ENCODE measurements at places on chromosomes 13 and 19.

- no peak for DNase-seq
Measured at GRCh38 chr19:14699641-14700040, 9.8 kb downstream of the ZNF333 start.

- DNase-seq, result no peak
Measured at GRCh38 chr19:29805031-29805965, 6.5 kb upstream of the CCNE1 start.

DNA sequence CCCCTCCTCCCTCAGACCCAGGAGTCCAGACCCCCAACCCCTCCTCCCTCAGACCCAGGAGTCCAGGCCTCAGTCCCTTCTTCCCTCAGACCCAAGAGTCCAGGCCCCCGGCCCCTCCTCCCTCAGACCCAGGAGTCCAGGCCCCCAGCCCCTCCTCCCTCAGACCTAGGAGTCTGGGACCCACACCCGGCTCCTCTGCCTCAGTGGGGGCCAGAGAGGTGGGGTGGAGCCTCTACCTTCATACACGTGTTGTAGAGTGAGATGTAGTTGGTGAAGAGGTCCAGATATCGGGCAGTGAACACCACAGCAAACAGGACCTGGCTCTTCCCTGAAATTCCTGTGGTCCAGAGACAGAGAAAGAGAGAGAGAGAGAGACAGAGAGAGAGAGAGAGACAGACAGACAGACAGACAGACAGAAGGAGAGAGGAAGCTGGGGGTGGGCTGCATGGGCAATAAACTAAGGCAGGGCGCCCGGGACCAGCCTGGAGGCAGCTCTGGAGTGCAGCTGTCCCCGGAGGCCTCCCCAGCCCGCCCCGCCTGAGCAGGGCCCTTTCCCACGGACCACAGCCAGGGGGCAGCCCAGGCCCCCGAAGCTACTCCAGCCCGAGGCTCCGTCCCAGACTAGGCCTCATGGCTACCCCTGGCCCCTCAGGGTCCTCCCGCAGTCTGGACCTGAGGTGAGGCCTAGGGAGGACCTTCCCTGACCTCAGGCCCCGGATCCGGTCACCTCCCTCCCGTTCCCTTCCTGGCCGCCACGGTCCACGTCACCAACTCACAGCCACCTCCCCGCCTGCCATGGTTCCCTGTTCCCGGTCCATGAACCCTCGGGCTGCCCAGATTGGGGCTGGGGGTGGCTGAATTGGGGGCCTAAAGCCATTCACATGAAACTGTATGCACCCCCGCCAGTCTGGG lies 907 bp downstream of the KDELR1 start:
- peak; percentile 55 for DNase-seq

DNA sequence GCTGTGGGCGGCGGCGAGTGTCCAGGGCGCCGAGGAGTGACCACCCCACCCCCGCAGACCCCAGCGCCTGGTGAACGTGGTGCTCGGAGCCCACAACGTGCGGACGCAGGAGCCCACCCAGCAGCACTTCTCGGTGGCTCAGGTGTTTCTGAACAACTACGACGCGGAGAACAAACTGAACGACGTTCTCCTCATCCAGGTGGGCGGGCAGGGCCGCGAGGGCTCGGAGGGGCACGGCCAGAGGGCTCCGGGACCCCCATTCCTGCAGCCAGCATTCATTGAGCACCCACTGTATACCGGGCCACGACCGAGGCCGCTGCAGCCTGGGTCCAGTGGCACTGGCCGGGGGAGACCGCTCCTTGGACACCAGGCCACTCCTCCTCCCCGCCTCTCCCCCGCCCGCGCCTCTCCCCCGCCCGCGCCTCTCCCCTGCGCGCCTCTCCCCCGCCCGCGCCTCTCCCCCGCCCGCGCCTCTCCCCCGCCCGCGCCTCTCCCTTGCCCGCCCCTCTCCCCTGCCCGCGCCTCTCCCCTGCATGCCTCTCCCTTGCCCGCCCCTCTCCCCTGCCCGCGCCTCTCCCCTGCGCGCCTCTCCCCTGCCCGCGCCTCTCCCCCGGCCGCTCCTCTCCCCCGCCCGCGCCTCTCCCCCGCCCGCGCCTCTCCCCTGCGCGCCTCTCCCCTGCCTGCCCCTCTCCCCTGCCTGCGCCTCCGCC lies 3.2 kb downstream of the PRTN3 start:
- no peak for DNase-seq

DNA sequence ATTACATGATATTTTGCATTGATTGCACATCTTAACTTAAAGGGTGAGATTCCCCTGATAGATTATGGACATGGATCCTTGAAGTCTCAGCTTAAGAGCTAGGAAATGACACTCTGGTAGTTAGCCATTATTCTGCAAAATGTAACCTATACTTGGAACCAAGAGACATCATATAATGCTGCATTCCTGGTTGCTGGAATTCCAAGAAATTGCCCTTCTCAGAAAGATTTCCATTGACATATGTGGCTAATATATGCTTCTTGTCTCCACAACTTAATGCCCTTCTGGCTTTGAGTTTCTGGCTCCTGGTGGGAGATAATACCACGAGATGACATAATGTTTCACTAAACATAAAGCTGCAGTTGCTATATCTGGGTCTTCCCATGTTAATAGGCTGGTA lies 204.4 kb upstream of the TRPC4 start:
- DNase-seq, result no peak

DNA sequence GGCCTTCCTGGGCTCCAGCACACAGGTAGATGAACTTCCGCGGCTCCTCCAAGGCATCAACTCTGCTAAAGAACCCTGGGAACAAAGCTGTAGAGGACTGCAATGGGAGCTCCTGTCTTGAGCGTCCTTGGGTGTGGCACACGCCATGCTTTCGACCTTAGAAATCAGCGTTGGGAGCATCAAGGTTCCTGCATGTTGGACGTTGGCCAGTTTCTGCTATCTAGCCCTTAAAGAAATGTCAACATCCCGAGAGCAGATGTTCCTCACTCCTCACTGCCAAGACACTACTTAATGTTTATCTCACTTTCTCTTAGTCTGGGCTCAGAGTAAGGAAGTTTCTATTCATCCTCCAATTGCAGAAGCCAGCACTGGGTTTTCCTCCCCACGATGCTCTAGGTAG lies 70.6 kb upstream of the MEDAG start:
- no peak for DNase-seq

GRCh38 chr13:18992791-18993190 lies 188.8 kb downstream of the TUBA3C start:
- DNase-seq, result no peak

- no peak for DNase-seq
Measured at GRCh38 chr19:46495786-46496099, at the start of gene PNMA8B. PNMA8B (minus strand) TSS chr19:46495867; CDS start chr19:46495465, 402 bp downstream.

- no peak for DNase-seq
Measured at GRCh38 chr19:5127717-5128116, 158.8 kb downstream of the KDM4B start.

GRCh38 chr19:16473875-16474392 lies 2.2 kb upstream of the EPS15L1 start:
- DNase-seq, result no peak

DNA sequence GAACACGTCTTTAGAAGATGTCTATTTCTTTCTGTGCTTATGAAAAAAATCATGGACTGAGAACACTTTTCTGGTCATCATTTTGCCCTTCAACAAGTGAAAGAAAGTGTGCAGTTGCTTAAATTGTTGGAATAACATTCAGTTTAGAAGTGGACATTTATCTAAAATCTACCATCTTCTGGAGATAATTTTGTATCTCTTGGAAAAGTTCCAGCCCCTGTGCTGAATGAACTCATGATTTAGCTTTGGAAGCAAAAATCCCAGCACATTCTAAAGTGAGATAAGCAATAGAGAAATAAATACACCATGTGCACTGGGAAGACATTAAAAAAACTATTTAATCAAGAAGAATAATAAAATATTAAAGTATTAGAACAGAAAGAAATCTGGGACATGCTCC lies 1420.8 kb upstream of the SLC10A2 start:
- DNase-seq, result no peak

DNA sequence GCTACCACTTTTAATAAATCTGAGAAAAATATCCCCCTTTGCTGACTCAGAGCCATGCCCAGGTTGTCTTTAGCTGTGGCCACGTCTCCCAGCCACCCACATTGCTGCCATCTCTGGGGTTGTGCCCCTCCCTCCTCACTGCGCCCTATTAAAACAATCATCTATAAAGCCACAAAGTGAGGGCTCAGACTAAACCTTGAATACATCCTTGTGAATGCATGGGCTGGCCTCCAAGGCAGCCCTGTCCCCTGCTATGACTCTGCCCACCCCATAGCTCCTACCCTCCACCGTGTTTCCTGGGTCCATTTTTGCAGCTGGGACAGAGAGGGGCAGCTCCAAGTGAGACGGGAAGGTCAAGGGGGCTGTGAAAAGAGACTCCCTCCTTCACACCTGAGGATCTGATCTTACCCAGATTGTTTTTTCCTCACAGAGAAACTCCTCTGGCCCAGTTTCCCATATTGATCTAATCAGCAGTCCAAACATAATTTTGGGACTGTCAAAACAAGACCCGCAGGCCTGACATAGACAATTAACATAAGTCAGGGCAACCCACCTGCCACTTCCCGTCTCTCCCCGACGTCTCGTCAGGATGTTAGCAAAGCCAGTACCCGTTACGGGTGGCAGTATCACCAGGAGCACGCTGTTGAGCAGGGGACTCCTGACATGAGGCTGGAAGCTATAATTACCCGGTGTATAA lies 199.0 kb downstream of the KATNAL1 start:
- no peak for DNase-seq

DNA sequence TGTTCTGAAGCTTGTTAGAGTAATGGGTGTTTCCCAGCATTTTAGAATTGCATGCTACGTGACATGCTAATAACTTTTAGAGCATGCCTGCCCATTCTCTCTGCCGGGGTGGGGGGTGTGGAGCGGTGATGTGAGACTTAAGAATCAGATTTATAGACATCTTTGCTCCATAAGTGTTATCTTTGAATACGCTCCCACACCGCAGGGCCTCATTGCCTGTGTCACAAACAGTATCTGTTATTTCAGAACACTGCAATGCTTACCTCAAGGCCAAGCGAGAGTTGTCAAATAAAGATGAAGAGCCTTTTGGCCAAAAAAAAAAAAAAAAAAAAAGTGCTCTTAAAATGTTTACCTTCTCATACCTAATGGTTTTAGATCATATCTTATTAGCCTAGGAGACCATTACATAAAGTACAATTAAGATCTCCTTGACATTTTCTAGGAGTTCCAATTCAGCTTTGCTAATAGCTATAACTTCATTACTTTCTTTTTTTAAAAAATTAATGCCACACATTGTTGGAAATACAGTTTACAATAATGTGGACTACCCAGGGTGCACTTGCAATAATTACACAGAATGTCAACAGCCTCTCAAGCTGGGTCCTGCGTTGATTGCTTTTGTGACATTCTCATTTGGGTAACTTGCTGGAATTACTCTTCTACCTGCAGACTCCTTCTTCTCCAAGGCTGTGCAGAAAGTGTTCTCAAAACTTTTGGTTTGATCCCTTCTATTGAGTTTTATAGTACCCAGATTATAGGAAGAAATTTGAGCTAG lies 525.3 kb downstream of the KLF12 start:
- DNase-seq, result no peak

DNA sequence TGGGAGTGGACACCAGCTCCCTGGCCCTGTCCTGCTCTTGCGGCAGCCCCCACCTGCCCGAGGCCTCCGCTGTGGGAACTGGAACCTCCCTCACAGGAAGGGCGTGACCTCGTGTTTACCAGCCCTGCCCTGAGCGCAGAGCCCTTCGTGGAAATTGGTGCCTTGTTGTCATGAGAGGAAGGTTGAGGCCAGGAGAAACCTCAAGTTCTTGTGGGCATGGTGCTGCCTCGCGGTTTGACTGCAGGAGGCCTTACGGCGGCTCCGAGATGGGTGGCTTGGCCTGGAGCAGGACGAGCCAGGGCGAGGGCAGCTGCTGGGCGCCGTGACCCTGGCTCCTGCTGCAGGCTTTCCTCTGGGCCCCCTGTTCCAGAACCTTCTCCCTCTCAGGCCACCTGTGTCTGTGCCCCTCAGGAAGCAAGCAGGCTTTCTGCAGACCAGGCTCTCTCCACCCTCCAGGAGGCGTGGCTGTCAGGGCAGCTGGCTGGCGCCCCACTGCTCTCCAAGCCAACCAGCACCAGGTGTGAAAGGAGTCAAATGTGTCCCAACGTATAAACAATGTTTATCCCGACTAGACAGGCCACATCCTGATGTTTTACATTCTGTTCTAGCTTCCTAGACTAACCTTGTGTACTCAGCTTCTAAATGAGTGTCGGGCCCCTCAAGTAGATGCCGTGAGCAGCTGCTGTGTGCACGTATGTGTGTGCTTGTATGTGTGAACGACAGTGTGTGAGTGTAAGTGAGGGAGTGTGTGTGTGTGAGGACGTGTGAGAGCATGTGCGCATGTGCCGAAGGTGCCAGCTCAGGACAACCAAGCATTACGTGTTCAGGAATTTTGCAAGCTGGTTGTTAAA lies 10.4 kb upstream of the RASA3 start:
- peak; percentile 79 for DNase-seq

- no peak for DNase-seq
Measured at GRCh38 chr13:96982672-96983071, 11.6 kb downstream of the OXGR1 start.

GRCh38 chr13:20388184-20388583 lies 137.5 kb downstream of the CRYL1 start:
- no peak for DNase-seq

DNA sequence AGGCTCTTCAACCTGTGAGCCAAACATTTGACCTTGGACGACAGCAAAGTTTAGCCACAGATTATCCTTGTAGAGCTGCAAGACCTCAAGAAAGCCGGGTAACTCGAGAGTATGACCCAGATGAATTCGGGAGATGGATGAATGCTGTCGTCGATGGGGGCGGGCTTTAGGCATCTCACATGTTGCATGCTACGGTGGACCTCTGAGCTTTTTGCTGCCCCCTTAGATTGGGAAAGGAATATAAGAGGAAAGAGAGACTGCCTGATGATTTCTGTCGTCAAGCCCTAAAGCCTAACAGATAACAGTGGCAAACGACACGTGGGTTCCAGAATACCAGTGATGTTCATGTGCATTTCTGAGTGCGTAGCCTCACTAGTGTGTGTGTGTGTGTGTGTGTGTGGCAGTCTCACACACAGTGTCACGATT lies 730 bp upstream of the ABCC4 start:
- DNase-seq, result no peak

DNA sequence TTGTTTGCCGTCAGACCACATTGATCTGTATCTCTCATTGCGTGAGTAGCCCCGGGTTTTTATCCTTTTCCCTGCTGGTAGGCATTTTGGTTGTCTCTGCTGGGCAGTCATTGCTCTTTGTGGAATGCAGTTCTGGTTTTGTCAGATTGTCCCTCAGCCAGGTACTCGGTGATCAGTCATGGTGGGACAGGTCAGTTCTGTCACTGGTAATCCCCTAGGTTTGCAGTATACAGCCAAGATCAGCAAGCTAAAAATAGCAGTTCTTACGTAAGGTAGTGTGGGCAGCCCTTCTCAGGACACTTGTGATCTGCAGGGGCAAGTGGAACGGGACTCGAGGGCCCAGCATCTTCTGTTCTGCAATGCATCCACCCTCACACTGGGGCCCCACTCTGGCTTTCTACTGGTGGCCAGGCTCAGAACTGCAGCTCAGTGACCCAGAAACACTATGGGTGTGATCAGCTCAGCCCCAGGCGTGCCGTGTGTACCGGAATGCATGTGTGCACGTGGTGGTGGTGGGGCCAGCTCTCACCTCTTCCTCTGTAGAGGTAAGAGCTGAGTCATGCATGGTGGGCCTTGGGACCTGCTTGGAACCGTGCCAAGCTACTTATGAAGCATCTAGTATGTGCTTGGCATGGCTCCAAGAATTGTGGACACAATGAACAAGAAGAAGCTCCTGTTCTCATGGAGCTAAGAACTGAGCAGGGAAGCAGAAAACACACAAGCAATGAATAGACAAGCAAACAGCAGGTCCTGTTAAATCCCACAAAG lies 6.3 kb downstream of the PLEKHF1 start:
- DNase-seq, result peak; percentile 78

All from activated T-helper 2 cell treated with anti-CD3 and anti-CD28 coated beads, Interferon-gamma antibody, Interleukin-2, Interleukin-4, amounts not matched to agents 10 μg/mL and 5 μg/mL and 100 μg/mL, durations not matched to agents 14 hours and 24 hours and 36 hours (primary cell).